ENCODE measurements at places on chromosomes 5 and 9.

DNA sequence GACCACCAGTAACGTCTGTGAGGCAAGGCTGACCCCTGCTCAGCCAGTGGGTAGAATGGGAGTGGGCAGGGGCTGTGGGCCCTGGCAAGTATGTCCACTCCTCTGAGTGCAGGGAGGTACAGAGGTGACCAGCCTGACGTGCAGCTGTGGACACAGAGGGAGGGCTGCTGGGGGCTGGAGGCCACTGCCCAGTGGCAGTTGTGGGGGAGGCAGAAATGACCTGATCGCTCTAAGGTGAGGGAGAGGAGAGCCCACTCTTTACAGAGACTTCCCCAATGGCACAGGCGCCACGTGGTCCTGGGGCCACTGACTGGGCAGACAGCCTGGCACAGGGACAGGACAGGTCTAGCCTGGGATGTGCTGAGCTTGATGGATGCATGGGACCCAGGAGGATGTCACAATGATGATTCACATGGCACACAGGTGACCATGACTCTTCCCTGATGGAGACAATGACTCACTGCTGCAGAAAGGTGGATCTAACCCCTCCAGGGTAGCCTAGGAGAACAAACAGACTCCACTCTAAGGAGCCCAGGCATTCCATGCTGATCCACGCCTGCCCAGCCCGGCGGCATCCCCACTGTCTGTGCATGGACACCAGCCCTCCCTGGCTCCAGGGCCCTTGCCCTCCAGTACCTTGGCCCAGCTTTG, 7.7 kb downstream of the LPCAT1 start:
- peak; percentile 22 for DNase-seq

GRCh38 chr5:180155365-180155926, 53.6 kb downstream of the RASGEF1C start:
- no peak for DNase-seq

DNA sequence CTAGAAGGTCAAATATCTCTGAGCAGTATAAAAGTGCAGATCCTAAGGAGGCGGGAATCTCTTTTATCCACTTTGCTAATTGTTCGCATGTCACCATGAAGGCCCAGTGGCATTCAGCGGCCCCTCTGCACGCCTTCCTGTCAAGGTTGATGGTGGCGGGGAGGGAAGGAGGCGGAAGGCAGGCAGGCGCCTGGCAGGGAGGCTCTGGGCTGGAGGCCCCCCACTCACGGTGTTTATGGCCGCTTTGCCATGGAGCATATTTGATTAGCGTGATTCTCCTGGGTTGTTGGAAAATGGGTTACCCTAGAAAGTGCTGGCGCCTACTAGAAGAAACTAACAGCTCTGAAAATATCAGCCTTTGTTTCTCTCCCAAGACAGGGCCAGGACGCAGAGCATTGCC, 209.6 kb downstream of the FSTL4 start:
- no peak for DNase-seq

DNA sequence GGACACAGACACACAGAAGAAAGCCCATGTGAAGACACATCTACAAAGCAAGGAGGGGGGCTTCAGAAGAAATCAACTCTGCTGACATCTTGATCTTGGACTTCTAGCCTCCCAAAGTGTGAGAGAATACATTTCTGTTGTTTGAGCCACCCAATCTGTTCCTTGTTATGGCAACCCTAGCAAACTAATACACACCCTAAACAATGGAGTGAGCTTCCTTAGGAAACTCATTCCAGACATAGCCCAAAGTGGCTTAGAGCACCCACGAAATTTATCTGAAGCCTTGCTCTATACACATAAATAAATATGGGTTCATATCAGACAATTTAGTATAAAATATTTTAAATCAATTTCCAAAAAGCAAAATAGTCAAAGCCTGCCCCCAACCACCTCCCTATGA, 7.6 kb upstream of the TBC1D2 start:
- DNase-seq = no peak

DNA sequence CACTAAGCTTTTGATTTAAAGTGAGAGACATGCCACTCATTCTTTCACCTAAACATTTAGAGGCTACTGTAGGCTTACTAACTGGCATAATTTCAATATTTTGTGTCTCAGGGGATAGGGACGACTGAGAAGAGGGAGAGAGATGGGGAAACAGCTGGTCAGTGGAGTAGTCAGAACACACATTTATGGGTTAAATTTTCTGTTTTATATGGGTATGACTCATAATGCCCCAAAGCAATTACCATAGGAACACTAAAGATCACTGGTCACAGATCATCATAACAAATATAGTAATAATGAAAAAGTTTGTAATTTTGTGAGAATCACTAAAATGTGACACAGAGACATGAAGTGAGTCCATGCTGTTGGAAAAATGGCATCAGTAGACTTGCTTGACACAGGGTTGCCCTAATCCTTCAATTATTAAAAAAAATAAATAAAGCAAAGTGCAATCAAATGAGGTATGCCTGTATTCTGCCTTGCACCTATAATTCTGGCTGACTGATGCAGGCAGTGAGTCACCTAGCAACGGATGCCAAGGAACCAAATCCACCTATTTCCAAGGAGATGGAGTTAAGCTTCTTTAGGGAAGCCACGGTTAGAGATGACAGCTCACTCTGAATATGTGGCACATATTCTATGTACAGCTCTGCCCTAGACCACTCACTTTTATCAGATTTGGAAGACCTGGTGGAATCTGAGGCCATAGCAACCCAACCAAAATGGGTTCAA, 166.1 kb downstream of the MARCHF11 start:
- DNase-seq = no peak

- DNase-seq = no peak
Measured at GRCh38 chr9:125494653-125494915, 212.4 kb downstream of the MAPKAP1 start.

DNA sequence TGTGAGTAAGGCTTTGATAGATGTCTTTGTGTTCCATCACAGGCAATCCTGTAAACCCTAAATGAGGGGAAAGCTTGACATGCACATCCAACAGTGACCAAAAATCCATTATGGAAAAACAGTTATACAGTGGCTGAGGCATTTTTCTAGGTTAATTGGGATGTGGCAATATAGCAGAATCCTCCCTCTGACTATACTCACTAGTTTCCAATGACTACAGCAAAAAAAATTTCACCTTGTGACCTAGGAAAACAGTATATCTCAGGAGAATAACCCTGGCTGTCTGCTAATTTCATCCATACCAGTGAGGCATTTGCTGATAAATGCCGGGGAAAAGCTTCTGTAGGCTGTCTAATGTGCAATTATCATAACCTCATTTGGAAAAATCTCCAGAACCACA, 49.9 kb upstream of the SNCAIP start:
- no peak for DNase-seq

DNA sequence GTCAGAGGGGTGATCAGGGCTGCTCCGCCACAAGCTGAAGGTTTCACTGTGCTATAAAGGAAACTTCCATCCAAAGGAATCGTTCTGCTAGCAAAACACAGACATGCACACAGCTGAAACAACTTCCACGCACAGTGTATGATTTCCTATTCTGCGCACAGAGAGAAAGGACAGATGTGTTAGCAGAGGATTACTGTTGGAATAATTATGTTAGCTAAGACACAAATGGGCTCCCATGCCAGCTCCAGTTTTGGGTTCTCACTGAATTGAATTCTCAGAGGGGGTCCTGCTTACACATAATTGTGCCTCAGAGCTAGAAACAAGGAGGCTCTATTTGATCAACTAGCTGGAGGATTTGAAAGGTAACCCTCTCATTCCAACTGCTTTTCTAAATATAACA, 352.4 kb downstream of the IRX2 start:
- no peak for DNase-seq

GRCh38 chr5:66340786-66341185, 196.7 kb downstream of the SREK1 start:
- no peak for DNase-seq

- DNase-seq = peak; percentile 76
Measured at GRCh38 chr5:10635257-10635866, 71.5 kb downstream of the ANKRD33B start.

DNA sequence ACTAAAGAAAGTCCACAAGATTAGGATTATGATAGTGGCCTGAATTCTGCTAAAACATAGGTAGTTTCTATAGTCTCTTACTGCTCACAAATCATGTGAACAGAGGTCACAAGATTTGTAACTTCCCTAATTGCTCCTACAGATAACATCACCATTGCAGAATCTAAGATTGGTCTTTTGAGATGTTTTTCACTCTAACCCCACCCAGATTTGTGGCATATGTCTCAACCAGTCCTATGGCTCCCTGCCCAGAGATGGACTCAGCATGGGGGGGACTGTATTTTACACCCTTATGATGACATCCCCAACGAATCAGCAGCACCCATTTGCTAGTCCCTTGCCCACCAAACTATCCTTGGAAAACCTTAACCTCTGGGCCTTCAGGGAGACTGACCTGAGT, 1046.2 kb downstream of the CDH12 start:
- DNase-seq = peak; percentile 73

GRCh38 chr5:141913560-141914198, 10.0 kb upstream of the DELE1 start:
- no peak for DNase-seq

DNA sequence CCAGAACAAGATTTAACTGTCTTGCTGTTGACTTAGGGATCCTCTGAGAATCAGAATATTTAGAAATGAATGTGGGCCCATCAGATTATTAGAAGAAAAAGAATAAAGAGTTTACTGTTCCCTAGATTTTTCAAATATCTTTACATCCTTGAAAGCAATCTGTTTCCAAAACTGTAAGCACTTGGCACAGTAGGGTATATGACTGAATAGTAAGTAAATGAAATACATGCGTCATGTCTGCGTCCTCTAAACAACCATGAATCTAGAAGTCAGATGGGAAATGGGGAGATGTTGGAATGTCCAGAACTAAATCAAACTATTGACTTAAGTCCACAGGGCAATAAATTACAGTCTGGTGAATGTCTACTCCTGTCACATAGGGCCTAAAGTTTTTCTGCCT, 26.1 kb downstream of the TTC23L start:
- no peak for DNase-seq

DNA sequence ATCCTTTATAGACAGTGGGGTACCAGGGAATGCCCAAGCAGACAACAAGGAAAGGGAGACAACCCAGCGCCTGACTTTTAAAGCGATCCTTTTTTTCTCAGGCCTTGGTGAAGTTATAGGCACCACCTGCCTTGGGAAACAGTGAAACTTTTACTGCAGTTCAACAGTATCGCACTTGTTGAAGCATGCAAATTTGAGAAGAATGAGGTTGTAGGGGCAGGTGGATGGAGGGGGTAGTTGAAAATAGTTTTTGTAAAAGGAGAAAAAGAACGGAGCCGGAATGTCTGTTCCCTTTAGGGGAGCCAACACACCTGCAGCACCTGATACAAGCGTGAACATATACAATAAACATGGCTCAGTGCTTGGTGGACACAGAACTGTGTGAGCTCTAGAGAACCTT, 190.2 kb upstream of the NR3C1 start:
- no peak for DNase-seq

Measured in ACHN (cell line).